ENCODE measurements at places on chromosomes 1 and 21.

DNA sequence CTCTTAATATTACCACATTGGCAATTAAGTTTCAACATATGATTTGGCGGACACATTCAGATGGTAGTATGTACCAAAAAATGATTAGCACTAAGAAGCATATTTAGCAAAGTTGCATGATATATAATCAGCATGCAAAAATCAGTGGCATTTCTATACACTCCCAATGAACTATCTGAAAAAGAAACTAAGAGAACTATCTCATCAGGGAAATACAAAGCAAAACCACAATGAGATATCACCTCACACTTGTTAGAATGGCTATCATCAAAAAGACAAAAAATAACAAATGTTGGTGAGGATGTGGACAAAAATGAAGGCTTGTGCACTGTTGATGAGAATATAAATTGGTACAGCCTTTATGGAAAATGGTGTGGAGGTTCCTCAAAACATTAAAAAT lies 31.4 kb upstream of the DENND1B start:
- DNase-seq: no peak

DNA sequence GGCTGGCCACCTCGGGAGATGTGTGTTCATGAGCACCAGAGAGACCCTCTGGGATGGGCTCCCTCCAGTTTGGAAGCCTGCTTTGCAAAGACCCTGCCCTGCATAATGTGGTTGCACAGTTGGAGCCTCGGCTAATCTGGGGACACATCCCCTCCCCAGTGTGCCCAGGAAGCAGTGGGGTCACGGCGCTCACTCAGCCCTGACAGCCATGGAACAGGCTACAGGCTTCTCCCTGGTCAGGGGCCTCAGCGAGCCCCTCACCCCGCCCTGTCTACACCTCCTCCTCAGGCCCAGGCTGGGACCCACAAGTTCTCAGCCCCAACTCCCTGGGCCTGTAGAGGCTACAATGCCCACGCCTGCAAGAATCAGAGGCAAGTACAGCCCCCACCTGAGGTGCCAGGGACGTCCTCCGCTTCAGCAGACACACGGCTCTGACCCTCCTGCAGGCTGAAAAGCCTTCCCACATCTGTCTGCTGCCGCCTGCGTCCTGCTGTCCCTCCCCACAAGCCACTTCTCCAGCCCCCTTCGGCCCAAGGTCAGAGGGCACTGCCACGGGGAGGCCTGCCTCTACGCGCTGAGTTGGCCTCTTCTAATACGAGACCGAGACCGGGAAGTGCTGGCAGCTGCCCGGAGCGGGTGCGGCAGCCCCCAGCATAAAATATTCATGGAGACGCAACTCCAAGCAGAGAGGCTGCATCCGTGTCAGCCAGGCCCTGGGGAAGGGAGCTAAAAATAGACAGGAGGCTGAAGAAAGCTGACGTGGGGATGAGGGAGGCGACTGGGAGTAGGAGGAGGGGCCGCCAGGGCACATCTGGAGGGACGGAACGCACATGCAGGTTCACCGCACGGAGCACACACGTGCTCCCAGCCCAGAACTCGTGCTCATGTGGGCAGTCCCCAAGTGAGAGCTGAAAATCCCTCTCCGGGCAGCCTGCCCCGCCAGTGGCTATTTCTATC lies 15.2 kb upstream of the GPR153 start:
- no peak for DNase-seq

- DNase-seq: no peak
These were observed 88.3 kb downstream of the SMYD3 start for GRCh38 chr1:246418565-246419312.

DNA sequence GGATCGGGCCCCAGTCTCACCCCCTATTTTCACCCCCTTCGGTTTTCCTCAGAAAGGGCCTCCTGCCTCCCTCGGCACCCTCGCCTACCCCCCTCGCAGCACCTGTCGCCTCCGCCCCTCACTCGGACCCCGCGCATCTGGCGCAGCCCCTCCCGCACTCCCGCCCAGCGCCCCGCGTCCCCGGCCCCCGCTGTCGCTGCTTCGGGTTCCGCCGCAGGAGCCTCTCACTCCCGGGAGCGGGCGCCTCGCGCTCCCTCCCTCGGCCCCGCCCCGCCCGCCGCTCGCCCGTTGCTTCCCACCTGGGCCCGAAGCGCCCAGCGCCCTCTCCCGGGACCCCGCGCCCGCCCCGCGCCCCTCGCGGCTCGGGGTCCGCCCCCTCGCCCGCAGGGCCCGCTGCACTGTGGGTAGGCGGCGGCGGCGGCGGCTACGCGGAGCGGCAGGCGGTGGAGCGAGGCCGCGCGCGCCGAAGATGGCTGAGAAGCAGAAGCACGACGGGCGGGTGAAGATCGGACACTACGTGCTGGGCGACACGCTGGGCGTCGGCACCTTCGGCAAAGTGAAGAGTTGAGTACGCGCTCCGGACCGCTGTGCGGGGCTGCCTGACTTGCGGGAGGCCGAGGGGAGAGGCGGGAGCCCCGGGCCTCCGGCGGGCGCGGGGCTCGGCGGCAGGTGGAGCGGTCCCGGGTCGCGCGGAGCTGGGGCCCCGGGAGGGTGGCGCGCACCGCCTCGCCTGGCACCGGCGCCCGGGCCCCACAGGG lies at the start of gene PRKAA2:
Gene PRKAA2, plus strand, starts transcription at position 396 of the 758 bp plus-strand sequence. Its CDS starts 74 bp downstream, at position 470.
- DNase-seq: peak; percentile 8

DNA sequence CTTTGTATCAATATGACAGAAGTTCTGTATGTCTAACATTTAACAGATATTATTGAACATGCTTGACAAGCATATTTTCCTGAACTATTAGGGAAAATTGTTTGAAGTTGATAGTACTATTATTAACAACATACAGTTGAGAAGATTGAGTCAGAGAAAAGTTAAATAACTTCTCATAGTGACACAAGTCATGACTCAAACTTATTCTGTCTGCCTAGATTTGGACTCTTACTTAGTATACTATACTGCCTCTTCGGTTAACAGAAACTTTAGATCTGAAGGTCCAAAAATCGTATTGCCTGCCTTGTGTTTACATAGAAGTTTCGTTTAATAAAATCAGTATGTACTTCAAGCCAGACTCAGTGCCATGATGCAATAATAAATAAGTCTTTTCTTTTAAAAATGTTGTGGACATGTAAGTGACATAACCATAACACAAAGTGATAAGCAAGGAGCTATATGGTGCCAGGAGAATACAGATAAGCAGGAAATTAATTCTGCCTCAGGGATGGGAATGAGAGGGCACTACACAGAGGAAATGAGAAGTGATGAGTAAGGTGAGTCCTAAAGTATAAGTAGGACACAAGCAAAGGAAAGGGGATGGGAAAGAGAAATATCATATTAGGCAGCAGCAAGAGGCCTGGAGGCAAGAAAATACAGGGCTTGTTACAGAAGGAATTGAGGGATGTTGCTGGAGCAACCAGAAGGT lies 48.1 kb downstream of the LHX9 start:
- no peak for DNase-seq

GRCh38 chr21:14308234-14308633 lies 74.7 kb downstream of the HSPA13 start:
- DNase-seq: no peak

DNA sequence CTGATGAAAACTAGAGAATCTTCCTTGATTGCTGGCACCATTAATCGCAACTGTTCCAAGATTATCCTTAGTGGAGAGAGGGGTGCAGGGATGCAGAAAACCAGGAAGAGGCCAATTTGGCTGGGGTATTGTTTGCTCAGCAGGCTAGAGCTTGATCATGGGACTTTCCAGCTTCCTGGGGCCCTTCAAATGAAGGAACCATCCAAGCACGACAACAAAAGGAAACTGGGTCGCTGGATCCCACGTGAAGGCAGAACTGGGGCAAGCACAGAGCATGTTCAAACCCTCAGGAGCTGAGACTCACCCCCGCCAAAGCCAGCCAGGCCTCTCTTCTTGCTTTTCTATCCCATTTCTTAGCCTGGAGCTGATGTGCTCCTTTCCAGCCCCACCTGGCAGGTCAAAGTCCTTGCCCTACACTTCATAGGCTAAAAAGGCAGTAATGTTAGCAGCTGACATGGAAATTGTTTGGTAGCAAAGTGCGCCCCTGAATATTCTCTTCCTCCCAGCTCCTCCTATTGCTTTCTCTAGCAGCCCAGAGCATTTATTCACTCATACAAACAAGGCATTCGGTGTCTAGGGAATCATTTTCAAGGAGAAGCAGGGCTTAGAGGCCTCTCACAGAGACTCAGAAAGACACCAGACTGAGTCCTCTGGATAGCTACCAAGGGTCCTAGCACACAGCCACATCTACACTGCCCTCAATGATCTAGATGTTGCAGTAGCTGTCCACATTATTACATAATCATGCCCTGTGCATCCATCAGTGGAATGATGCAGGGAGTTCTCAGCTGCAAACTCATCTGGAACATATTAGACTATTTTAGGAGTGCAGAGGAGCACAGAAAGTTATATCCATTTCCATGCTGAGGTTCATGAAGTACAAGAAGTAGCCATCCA lies 11.5 kb downstream of the KCNA2 start:
- DNase-seq: no peak

DNA sequence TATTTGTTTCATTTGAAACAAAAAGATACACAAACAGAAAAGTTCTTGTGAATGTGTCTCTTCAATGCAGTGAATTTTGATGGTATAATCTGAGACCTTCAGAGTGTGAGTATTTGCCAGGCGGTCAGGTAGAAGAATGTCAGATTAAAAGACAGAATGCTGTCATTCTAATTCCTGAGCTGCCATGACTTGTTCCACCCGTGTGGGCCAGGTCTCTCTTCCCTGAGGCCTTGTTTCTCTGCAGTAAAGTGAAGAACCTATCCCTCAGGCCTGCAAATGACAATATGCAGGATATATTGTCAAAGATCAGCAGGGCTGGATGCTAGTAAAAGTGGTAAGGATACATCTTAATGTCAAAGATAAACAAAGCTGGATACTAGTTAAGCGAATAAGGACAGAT lies 111.4 kb downstream of the ZP4 start:
- DNase-seq: no peak

GRCh38 chr1:172383536-172383935 lies 36.9 kb upstream of the C1orf105 start:
- no peak for DNase-seq

- DNase-seq: no peak
These were observed 48.2 kb upstream of the VANGL1 start for GRCh38 chr1:115593365-115594259.

DNA sequence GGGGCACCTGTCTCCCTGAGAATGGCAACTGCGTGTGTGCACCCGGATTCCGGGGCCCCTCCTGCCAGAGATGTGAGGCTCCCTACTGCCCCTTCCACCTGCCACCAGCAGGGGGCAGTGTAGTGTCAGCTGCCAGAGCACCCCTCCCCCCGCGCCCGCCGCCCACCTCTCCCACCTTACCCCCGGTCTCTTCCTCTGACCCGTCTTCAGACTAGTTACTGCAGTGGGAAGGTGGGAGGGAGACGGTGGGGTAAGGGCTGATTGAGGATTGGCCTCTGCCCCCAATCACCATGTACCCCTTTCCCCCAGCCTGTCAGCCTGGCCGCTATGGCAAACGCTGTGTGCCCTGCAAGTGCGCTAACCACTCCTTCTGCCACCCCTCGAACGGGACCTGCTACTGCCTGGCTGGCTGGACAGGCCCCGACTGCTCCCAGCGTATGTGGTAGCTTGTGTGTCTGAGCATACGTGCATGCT lies 10.1 kb upstream of the LRRC71 start:
- no peak for DNase-seq

DNA sequence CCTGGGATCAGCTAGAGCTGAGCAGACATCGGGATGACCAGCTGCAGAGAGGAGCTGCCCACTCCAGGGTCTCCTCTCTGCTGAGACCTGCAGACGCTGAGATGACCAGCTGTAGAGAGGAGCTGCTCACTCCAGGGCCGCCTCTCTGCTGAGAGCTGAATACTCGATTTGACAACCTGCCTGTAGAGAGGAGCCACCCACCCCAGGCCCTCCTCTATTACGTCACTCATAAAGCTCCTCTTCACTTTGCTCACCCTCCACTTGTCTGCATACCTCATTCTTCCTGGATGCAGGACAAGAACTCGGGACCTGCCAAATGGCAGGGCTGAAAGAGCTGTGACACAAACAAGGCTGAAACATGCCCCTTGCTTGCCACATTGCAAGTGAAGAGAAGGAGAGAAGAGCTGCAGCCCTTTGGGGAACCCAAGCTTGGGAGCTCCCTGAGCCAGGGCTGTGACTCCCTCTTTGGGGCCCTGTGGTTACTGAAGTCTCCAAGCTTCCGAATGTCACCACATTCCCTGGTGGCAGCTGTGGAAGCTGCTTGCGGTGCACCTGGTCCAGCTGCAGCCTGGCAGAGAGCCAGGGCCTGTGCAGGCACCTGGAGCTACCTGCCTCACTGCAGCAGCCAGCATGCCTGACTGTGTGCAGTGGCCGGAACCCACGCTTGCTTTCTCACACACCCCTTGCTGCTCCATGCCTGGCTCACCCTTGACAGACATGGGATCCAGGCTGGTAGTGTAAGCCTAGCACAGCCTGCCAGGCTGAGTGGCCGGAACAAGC lies 59.6 kb downstream of the CC2D1B start:
- no peak for DNase-seq

- DNase-seq: no peak
These were observed 7.8 kb downstream of the RNF2 start for GRCh38 chr1:185053204-185053603.

- no peak for DNase-seq
These were observed 308.2 kb downstream of the BRINP3 start for GRCh38 chr1:190169311-190170067.

DNA sequence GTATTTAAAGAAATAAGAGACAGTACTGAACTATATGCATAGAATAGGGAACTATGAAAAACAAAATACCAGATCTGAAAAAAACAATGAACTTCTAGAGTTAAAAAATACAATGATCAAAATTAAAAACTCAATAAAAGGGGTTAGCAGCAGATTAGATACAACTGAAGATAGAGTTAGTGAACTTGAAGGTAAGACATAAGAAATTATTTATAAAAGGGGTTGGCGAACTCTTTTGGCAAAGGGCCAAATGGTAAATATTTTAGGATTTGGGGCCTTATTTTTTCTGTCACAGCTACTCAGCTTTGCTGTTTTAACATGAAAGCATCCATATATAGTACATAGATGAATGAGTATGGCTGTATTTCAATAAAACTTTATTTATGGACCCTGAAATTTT lies 111.4 kb downstream of the ST3GAL3 start:
- no peak for DNase-seq

- no peak for DNase-seq
These were observed 33.5 kb downstream of the SYF2 start for GRCh38 chr1:25198663-25199252.

- DNase-seq: no peak
These were observed 31.5 kb downstream of the RNF220 start for GRCh38 chr1:44436401-44437106.

DNA sequence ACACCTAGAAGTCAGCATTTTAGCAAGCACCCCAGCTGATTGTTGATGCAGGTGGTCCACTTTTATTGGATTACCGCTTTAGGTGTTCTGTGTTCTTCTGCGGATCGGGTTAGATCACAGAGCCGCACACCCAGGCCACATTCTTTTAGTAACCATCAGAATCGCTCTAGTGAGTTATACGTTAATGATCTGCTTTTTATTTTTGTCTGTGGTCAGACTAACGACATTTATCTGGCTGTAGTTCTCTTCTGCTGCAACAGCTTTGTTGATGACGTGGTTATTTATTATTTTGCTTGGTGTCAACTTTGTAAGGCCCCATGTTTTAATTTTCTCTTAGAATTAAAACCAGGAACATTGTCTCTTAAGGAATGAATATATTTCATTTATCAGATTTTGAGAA lies 18.2 kb downstream of the SCCPDH start:
- no peak for DNase-seq

All from GM06990 (cell line).